ENCODE measurements at places on chromosomes 5 and 9.

DNA sequence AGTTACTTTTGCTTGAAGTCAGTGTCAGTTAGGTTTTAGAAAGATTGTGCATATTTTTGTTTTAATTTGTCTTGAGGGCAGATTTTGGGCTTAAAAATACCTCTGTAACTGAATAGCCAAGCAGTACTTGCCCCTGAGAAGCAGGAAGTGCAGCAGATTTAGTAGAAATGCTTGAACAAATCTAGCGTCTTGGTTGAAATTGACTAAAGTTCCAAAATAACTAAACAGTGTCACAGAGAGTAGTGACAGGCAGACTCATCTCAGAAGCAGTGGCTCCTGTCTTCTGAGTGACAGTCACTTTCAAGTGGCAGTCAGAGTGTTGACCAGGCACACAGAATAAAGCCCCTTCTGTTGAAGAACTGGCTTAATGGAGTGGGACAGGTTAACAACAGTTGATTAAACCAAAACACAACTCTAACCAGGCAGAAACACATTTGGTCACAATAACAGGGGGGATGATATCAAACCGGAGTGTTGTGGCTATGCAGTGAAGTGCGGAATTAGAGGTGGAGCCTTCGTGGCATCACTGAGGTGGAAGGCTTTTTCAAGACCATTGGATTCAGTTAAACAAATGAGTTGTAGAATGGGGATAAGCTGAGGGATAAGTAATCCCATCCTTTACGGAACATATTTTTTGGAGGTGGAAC is 29.1 kb downstream of the TRIO start:
- DNase-seq: no peak

DNA sequence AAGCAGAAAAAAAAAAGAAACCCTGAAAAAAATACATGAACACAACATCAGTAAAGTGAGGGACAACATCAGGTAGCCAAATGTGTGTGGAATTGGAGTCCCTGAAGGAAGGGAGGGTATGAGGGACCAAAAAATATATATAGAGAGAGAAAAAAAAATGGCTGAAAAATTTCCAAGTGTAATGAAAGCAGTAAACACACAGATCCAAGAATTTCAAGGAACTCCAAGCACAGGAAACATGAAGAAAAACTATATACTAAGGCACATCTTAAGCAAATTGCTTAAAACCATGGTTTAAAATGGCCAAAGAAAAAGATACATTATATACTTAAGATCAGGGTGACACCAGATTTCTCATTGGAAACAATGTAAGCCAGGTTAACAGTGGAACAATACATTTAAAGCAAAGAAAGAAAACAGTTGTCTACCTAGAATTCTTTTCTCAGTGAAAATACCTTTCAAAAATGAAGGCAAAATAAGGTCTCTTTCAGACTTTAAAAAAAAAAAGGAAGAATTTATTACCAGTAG is 24.4 kb upstream of the ABL1 start:
- no peak for DNase-seq

DNA sequence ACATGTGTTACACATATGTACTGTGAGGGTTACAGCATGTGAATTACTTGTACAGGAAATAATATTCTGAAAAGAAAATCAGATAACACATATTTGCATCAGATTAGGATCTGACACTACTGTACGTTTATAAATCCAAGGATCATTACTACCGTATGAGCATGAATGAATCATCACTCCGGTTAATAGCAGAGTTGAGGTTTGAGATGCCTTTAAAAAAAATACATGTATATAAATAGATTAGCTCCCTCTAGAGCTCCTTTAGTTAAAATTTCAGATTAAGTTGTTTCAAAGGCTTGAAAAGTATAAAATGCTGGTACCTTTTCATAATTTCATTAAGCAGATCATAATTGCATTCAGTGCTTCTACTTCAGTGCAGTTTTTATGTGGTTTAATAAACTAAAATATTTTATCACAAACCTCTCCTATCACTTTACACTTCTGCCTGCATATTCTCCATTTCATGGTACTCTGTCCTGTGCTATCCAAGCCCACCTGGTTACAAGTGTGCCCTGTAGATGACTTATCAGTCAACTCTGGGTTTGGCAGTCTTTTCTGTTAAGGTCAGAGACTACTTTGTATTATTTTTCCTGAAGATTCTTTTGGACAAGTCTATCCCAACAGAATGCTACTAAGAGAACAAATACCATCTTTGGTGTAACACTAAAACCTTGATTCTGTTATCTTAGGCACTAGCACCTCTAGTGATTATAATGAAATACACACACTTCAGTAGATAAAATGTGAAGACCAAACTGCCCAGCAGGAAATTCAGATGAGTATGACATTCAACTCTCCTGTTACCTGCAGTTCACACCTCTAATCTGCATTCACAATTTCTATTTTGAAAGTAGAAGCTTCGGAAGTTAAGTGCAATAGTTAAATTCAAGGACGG is 48.0 kb upstream of the POU5F2 start:
- no peak for DNase-seq

- DNase-seq: no peak
Measured at GRCh38 chr5:52805615-52806014, 17.9 kb downstream of the ITGA1 start.

DNA sequence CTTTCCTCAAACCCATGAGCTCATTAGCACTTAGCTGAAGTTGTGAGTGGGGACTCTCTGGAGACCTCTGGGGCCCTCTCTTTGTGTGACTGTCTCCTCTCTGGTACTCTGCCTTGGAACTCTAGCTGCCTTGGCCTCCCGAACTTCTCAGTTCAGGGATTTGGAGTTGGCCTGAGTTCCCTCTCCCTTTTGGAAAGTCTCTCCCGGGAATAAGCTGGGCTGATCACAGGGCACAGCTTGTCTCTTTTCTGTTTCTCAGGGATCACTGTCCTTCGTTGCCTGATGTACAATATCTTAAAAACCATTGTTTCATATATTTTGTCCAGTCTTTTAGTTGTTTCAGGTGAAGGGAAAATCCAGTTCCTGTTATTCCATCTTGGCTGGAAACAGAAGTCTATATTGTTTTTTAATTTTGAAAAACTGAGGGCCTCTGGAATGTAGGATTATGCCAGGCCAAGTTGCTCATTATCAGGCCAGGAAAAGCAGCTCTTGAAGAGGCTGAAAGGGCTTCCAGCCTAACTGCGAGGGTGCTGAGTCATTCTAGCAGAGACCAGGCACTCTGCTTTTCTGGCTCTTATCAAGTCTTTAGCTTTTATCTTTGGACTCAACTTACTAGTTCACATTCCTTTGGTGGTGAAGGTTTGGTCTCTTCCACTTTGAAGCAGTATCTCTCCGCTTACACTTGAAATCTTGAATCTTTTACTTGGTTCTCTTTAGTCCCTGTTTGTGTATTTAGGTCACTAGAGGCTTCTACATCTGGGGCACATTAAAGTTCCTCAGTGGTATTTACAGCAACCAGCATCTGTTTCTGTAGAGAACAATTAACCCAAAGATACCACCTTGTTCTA is 8.4 kb upstream of the RGS3 start:
- DNase-seq: no peak

DNA sequence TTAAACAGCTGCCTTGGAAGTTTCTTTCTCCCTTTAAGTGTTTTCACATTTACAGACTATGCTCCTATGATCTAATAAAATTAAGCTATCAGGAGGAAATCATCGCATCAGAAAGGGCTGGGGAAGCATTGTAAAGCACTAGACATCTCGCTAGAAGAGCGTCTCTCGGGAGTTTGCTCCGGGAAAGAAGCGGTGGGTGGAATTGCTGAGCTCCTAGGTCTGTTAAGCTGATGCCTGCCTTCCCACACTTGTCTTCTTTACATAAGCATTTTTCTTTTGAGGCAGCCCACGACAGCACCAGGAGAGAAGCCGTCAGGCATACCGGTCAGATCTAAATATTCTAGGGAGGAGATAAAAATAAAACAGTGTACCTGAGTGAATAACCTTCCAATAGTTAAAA is 541.7 kb upstream of the TUSC1 start:
- DNase-seq: no peak

DNA sequence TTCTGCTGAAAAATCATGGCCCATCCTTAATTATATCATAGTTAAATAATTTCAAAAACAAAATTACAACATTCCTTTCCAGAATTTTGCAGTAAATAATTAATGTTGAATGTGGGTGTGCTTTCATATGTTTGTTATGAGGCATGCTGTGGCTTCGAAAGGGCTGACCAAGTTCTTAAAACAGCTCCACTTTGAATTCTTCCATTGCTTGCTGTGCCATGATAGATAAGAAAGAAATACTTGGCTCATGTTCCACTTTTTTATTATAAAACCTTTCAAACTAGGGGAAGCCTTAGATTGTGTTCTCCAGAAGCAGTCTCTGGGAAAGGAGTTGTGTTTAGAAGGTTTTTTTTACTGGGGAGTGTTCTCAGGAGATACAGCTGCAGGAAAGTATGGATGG is 1278.7 kb upstream of the DMAC1 start:
- DNase-seq: no peak

- peak; percentile 48 for DNase-seq
Measured at GRCh38 chr5:139638090-139638735, 9.9 kb upstream of the CXXC5 start.

- no peak for DNase-seq
Measured at GRCh38 chr5:133405275-133406034, 206.9 kb downstream of the FSTL4 start.

DNA sequence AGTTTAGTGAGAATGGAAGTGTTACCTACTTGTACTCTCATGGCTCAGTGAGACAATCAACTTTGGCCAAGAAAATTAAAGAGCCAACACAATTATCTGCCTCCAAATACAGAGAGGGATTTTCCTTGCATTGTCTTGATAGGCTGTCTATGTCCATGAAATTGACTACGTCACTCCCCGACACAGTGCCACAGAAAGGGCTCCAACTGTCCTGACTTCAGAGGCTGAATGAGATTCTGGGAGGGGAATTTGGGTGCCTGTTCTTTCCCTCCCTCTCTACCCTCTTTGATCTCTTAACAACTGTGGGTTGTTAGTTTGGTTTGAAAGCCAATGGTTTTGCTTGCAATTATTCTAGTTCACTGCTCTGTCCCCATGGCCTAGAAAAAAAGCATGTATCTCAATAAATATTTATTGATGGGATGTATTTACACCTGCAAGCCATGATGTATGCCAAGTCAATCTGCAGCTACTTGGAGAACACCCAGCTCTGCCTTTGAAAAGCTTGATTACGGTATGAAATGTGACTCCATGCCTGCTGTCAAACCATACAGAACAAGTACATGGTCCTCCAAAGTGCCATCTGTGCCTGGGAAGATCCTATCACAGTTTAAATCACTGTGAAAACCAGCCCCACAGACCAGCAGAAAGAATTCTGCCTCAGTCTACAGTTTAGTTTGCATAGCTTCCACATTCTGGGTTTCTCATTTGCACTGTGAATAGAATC is 37.3 kb downstream of the CAPSL start:
- DNase-seq: no peak

DNA sequence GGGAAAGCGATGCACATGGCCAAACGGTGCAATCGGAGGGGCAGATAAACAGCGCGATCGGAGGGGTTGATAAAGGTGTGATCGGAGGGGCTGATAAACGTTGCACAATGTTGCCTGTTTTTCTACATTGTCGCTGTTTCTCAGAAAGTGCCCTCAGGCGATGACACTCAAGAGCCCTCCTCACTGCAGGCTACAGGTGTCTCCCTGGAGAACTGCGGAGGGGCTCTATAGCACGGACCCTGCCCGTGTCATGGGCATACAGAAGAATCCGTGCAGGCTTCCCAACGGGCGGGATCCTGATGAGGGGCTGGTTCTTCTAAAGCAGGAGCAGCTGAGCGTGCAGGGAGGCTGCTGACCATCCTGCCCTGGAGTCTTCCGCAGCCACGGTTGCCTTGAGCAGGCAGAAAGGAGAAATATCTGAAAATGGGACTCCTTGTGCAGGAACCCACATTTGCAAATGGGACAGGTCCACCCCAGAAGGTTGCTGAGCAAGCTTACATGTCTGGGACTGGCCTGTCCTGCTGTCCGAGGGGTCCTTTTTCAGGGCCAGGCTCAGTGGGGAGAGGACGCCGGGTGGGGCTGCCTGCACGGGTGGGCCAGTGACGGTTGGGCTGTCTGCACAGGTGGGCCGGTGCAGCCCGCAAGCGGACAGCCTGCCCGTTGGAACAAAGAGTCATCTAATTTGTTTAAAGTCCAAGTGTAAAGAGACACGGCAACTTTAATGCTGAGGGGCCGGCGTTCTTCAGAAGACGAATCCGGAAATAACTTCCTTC is 25.1 kb upstream of the LPCAT1 start:
- no peak for DNase-seq

DNA sequence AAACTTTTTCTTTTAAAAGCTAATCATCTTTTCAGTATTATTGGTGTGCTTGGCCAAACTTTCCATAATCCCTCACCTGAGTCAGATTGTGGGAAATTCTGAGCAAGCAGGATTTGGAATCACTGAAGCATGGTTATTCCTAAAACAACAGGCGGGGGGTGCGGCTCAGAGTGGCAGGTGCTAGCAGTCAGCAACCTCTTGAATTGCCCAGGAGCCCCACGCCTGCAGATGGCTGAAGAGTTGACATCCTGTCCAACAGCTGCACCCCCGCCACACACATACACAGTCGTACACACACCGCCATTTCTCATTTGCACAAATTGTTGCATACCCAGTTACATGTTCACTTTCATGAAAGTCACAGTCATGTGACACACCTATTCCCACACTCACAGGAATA is 96.6 kb downstream of the LHX2 start:
- DNase-seq: no peak

DNA sequence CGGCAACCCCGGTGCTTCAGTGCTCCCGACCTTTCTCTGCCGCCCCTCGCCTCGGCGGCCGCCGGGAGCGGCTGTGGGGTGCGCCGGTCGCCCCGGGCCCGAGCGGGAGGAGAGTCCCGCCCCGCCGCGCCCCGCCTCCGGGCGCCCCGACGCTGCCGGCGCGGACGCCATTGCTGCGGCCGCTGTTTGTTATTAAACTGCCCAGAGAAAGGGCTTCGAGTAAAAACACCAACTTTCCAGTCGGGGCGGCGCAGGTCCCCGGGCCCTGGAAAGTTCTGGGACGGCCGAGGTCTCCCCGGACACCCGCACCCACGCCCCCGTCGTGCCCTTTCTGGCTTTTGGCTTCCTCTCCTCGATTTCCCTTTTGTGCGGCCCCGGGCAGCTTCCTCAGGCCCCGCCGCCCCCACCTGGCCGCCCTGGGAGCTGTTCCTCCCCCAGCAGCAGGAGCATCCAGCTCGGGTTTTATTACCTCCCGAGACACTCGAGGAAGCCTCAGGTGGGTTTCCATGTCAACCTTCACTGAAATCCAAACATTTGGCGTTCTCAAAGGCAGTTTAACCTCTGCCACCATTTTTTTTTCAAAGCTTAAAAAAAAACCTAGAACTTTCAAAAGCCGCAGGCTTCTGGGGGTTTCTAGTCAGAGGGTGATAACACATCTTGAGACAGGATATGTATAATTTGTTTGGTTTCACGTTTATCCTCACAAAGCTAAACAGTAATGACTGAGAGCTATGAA is 334.4 kb downstream of the CWC27 start:
- peak; percentile 48 for DNase-seq

GRCh38 chr9:70561786-70562395 is 147.4 kb upstream of the KLF9 start:
- DNase-seq: no peak

Data from CD4-positive, alpha-beta T cell treated with Interferon alpha-2 for 1 hour (primary cell).